Posterior vena cava (tissue), 2 donors: ENCODE measurements at places on chromosomes 3 and 15.

DNA sequence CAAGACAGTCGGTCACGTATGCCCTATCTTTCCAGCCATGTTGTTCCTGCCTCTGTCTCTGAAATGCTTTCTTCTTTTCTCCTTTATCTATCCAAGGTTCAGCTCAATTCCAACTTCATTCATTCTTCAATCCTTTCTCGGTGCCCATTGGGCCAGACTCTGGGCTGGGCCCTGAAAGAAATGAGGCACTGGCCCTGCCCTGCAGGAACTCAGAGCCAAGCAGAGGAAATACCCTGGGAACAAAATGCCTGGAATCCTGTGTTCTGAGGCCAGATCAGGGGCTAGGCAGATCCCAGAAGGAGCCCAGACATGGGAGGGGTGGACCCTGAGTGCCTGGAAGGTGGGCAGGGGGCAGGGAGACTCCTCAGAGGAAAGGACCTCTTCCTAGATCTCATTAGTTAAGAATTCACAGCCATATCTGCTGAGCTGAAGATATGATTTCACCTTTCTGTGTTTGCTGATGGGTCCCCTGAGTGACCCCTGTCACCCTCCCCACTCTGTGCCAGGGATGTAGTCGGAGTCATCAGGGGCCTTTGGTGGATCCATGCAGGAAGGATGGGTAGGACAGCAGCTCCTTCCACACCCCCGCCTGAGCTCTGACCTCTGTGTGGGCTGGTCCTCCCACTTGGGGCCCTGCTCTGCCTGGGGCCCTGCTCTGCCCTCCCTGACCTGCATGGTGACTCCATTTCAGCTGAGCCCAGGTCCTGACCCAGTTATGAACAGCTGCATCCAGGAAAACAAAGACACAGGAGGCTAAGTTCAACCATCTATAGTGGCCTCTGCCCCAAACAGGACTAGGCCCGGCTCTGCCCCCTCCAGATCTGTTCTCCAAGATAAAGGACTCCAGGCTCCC lies 5.3 kb upstream of the DAPK2 start:
- DNase-seq = no peak

DNA sequence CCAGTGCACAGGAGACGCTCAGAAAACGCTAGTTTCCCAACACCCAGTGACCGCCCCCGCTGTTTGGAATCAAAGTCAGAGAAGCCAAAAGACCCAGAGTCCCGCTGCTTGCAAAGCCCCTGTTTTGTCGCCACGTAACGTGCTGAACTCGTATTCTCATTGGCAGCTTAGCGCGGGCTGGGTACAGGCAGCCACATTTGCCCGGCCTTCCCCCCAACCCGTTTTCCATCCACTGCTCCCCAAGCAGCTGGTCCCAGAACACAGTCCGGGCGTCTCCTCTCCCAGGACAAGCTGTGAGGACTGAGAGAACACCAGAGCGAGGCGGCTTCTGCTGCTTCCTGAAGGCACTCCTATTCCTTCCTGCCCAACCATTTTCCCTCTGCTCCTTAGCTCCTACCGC lies 54.8 kb downstream of the RASGRF1 start:
- DNase-seq = peak; percentile 76

DNA sequence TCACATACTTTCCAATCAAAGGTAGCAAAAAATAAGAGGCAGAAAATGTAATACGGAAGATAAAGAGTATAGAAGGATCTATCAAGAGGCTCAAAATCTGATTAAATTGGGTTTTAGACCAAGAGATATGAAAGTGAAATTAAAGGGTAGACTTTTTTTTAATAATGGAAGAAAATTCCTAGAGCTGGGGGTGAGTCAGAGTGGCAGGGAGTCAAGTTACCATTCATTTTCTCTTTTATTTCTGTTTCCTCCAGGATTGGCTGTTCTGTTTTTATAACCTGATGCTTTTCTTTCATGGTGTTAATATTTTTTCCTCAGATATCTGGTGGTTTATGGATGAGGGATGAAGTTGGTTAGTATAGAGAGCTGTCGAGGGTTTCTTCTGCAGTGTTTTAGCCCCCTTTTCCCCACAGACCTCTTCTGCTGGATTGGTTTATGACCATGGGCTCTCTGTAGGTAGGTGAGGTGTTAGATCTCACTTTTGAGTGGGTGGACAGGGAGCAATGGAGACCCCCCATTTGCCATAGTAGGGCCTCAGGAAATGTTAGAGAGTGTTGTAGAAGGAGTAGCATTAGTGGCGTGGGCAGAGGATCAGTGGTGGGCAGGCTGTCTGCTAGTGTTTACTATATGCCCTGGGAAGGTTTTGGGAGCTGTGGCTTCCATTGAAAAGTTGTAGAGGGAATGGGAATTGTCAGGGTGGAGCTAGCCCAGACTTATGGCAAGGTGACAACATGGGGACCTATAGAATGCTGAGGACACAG lies 201.6 kb upstream of the GOLGA6L4 start:
- no peak for DNase-seq

DNA sequence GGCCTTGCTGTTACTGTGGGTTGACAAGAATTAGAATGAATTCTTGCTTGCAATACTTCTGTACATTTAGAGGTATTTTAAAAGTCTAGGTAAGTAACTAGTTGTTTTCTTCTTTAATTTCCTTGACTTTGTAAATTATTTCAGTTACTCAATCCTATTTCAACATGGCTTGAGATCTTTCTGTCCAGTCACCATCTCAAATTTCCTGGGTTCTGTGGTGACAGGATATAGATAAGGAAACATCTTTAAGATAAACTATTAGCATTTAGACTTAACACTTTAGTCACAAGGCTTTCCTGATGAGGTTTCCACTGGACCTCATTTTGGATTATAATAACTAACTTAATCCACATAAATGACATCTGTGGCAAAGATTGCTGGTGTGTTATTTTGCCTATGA lies 195.9 kb upstream of the DPH6 start:
- DNase-seq = no peak

GRCh38 chr15:49452595-49452994 lies 29.6 kb downstream of the FGF7 start:
- no peak for DNase-seq

GRCh38 chr15:62369454-62369853 lies 204.4 kb upstream of the C2CD4B start:
- no peak for DNase-seq

- no peak for DNase-seq
Measured at GRCh38 chr3:188439080-188439479, 285.1 kb downstream of the LPP start.

DNA sequence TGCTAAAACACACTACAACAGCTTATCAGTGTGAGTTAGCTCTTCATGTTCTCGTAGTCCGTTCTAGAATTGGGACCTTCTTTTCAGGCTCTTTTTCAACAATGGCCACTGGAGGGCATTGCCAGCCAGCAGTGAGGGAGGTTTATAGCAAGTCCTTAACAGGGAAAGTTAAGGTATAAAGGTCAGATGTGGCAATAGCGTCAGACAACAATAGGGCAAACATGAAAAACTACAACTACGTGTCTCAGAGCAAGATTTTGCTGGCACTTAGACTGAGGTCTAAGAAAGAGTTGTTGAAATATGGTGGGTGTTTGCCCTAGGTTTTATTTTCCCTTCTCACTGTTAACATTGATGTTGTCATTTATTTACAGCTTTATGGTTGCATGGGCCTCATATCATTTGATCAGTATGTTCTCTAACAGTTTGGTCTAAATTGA lies 161.4 kb downstream of the GMNC start:
- no peak for DNase-seq

GRCh38 chr3:181705086-181705480 lies 6.6 kb upstream of the SOX2 start:
- no peak for DNase-seq

DNA sequence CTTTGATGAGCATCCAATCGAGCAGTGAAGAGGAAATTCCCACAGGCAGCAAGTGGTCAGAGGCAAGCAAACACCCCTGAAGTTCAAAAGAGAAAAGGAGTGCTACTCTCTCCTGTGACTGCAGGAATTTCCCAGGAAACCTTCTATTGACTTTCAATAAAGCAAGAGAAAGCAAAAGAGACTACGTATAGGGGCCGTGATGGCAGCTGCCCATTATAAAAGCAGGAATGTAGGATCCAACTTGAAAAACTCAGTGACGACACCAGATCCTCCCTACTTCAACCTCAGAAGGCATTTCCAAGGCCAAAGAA lies 53.1 kb upstream of the IP6K2 start:
- no peak for DNase-seq

DNA sequence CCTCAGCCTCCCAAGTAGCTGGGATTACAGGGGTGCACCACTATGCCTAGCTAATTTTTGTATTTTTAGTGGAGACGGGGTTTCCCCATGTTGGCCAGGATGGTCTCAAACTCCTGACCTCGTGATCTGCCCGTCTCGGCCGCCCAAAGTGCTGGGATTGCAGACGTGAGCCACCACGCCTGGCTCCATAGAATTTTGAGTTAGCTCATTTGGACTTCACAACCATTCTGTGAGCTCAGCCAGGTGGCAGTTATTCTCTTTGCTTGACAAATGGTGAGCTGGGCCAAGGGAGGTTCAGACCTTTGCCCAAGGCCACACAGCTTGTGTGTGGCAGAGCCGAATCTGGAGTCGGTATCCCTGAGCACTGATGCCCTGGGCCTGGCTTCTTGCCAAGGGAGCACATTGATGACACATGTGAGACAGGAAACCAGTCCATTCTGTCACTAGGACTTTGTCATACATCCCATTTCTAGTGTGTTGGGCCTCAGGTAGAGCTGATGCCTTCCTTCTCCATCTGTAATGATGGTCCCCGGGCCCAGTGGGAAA lies 17.6 kb downstream of the PODXL2 start:
- peak; percentile 62 for DNase-seq

DNA sequence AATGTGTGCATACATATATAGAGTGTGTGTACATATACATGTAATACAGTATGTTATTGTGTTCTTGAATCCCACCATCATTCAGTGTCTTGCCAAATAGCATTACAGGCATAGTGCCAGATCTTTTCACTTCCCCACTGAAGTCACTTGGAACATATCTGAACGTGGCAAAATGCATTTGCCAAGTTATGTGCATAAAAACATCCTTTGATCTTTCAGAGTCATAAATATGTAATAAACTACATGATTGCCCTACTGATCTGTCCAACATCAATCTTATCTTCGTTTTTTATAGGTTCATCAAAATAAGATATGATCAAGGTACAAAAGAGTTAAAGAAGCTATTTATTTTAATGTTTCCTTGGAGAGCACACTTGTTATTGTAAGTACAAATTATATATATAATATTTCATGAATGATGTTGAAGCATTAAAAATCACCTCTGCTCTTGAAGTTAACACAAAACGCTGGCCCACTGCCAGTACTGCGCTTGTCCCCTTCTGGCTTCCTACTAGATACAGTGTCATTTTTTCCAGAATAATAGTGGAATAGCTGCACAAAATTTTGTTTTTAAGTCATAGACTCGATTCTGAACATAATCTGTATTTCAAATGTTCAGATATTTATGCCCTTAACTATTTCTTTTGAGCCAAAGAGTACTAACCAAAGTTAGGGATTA lies 549.5 kb upstream of the ARRDC4 start:
- no peak for DNase-seq

GRCh38 chr3:154614078-154614477 lies 184.1 kb upstream of the GPR149 start:
- DNase-seq = no peak

GRCh38 chr3:110754212-110754916 lies 317.3 kb upstream of the NECTIN3 start:
- no peak for DNase-seq

DNA sequence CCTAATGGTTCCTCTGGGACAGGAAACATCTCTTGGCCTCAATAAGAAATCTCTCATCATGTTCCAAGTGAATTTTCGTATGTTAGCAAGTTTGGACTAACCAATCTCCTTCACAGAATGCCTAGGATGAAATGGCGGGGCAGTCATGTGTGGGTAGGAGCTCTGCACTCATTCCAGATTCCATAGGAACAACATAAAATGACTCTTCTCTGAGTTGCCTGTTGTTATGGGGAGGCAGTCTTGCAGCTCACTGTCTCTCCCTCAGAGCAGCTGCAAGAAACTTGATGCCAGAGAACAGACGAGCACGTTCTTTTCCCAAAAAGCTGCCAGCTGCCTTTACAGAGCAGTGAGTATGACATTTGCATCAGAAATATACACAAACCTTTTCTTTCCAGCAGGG lies 34.1 kb downstream of the SPATA12 start:
- no peak for DNase-seq

GRCh38 chr3:88093266-88093665 lies 34.2 kb downstream of the ZNF654 start:
- DNase-seq = no peak

GRCh38 chr3:8441969-8442559 lies 59.6 kb upstream of the LMCD1 start:
- no peak for DNase-seq

DNA sequence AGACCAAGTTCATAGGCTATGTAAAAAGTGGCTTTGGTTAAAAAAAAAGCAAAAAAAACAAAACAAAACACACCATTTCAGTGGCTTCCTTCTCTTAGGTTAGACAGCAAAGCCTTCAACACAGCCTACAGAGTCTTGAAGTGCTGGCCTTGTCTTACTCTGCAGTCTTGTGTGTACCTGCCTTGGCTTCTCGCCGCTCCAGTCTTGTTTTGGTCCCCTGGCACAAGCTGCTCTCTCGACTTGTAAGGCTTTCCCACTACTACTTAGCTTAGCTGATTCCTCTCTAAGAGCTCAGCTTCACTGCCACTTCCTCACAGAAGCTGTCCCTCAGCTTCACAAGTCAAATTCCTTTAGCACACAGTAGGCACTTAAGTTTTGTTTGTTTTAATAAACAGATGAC lies 63.0 kb downstream of the ST3GAL6 start:
- DNase-seq = no peak

GRCh38 chr3:29440413-29441305 lies 159.8 kb downstream of the RBMS3 start:
- DNase-seq = no peak

DNA sequence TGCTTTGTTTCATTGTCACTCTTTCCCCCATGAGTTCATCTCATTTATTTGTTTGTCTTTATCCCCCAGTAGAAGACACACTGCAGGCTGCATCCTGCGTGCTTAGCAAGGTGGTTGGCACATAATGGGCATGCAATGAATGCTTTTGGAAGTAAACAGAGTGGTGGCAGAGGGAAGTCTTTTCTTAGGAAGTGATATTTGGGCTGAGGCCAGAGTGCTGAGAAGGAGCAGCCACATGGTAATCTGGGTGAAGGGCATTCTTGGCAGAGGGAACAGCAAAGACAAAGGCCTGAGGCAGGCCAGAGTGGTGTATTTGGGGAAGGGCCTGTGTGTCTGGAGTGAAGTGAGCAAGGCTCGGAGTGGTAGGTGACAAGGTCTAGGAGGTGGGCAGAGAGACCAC lies 17.7 kb upstream of the ADAMTS7 start:
- no peak for DNase-seq

DNA sequence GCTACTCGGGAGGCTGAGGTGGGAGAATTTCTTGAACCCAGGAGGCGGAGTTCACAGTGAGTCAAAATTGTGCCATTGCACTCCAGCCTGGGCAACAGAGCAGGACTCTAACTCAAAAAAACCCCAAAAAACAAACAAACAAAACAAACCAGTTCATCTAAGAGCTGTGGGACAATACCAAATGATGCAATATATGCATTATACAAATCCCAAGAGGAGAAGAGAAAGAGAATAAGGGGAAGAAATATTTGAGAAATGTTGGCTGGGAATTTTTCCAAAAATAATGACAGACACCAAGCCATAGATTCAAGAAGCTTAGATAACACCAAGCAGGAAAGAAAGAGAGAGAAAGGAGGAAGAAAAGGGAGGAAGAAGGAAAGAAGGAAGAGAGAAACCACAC lies 82.5 kb downstream of the KLF13 start:
- no peak for DNase-seq

- no peak for DNase-seq
Measured at GRCh38 chr3:59424268-59425010, 374.6 kb upstream of the CFAP20DC start.
